ENCODE measurements at places on chromosomes 2 and 18.
A peak's percentile ranks its signal among the peaks of the same experiment; 100 is the strongest.

DNA sequence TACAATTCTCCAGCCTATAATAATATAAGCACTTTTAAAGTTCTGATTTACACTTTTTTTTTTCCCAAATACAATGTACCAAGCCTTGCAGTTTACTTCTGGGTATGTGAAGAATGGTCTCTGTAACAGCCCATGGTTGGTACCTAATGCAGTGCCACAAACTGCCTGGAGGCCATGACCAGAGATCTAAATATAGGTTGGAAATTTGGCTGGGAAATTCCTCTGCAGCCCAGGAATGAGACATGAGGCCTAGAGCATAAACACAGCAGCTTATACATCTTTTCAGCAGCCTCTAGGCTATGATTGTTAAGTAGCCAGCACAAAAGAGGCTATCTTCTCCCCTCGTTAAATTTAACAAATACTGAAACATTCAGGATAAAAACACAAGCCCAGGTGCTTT lies 432.0 kb upstream of the FAM98A start:
- DNase-seq: no peak

- DNase-seq: no peak
Measured at GRCh38 chr18:48006415-48007175, 76.1 kb upstream of the SMAD2 start.

GRCh38 chr2:130287656-130288026 lies 55.1 kb upstream of the IMP4 start:
- no peak for DNase-seq

DNA sequence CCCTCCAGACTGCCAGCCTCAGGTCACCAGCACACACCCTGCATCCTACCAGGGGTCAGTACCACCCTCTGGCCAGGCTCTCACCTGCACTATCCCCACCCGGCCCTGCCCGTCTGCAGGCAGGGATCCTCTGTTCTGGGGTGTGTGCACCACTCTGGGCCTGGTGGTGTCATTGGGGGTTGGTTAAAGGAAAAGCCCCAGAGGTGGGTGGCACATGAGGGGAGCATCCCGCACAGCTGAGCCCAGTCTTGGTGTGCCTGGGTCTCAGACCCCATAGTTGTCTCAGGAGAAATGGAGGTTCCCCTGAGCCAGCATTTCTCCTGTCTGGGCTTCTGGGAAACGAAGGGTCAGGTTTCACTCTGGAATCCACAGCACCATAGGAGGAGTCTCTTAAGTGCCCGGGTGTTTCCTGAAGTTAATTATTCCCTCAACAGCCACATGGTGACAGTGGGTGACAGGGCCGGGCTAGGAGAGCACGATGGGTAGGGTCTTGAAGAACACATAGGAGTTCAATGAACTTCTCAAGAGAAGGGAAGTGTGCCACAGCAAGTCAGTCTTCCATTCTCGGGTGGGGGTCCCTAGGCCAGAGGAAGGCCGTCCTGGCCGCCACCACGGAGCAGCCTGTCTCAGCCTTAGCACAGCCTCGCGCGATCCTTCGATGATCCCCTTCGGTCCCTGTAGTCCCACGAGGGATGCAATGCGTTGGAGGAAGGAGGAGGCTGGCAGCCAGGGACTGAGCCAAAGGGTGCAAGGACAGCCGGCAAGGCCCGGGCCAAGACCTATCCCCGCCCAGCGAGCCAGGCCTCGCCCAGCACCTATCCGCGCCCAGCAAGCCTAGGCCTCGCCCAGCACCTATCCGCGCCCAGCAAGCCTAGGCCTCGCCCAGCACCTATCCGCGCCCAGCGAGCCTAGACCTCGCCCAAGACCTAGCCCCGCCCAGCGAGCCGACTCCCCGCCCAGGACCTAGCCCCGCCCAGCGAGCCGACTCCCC lies 1.1 kb upstream of the FARP2 start:
- DNase-seq: peak; percentile 92

DNA sequence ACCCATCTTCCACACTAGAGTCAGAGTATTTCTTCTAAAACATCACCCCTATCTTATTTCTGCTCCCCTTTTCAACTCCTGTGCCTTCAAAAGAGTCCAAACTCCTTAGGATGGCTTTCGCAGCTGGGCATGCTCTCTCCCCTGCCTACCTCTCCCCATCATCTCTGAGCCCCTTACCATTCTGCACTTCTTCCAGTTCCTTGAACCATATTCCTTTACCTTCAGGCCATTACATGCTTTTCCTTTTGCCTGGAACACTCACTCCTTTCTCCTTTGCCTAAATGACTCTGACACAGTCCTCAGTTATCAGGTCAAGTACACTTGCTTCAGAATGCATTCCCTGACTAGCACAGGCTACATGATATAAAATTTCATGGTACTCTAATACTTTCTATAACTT lies 22.4 kb downstream of the APOB start:
- no peak for DNase-seq

GRCh38 chr18:31371989-31372388 lies 4.6 kb upstream of the DSG4 start:
- DNase-seq: no peak

DNA sequence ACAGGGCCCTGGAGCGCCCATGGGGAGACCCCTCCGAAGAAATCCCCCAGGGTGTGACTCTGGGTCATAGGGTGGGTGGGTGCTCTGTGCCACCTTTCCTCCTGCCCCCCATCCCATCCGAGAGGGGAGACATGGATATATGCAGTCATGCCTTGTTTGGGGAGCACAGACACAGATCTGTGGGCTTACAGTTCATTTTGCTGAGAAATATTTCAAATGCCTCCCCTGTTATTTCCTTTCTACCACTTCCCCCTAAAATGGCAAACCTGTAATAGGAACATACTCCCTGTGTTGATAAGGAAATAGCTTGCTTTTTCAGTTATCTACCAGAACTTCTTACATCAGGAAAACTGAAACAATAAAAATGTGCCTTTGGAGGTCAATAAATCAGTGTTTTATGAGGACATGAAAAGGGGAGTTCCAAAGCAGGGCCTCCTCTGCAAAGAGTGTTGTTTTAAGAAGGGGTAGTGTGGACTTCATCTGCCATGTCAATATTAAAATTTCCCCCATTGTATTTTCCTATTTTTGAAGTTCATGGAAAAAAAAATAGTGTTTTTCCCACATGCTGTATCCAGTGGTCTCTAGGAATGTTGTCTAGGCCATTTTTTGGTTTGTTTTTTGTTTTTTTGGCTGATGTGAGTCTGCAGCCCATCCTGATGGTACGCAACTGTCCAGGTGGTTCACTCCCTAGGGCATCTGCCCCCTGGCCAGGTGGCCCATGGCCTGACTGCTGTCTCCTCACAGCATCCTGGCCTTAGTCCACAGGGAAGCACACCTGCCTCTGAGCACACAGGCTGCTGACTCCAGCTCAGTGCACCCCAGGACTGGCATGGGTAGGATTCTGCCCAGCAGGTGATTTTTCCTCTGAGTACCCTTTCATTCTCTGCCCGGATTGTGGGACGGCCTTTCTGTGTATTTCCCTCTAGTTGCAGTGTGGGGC lies 3.7 kb downstream of the TNFRSF11A start:
- no peak for DNase-seq

- no peak for DNase-seq
Measured at GRCh38 chr2:96502891-96503636, 2.1 kb downstream of the NEURL3 start.

GRCh38 chr2:106614511-106615291 lies 127.5 kb downstream of the CD8B2 start:
- DNase-seq: no peak

DNA sequence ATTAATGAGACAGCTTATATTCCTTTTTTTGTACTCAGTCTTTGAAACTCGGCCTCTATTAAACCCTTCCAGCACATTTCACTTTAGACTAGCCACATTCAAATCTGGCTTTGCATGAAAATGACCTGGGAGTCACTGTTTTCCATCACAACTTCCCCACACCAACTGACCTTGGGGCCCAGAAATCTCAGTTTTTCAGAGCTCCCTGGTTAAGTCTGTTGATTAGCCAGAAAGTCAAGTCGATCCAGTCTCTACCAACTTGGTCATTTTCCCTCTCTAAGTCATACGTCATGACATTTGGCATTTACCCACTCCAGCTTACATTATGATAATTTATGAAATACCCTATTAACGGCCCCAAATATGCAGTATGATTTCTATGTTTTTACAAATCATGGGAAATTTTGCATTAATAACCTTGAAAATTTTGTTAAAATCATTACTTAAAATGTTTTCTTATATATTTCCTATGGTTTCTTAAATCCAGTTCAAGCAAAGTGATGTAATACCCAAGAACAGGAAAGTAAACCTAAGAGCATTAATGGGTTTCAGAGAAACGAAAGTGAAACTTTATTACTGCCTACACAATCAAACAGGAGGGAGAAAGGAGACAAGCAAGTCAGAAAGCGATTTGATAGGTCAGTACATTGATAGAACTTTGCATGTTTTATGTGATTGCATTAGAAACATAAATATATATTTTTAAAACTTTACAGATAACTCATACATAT lies 77.1 kb downstream of the SPATS2L start:
- no peak for DNase-seq

DNA sequence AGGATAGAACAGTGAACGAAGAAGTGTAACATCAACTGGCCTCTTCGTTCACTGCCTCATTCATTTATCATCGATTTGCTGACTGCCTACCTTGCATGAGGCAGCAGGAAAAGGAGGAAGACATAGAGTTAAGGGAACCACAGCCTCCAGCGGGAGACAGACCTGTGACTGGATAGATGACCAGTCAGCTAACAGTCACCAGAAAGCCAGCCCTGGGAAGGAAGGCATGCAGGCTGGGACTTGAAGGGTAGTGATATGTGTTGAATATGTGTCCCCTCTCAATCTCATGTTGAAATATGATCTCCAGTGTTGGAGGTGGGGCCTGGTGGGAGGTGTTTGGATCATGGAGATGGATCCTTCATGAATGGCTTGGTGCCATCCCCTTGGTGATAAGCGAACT lies 58.3 kb downstream of the CTIF start:
- DNase-seq: no peak

- no peak for DNase-seq
Measured at GRCh38 chr2:231554748-231555545, 24.7 kb upstream of the NMUR1 start.

- DNase-seq: no peak
Measured at GRCh38 chr18:80124131-80124530, 15.1 kb downstream of the ADNP2 start.

- DNase-seq: no peak
Measured at GRCh38 chr2:85154048-85154753, 21.0 kb downstream of the TCF7L1 start.

DNA sequence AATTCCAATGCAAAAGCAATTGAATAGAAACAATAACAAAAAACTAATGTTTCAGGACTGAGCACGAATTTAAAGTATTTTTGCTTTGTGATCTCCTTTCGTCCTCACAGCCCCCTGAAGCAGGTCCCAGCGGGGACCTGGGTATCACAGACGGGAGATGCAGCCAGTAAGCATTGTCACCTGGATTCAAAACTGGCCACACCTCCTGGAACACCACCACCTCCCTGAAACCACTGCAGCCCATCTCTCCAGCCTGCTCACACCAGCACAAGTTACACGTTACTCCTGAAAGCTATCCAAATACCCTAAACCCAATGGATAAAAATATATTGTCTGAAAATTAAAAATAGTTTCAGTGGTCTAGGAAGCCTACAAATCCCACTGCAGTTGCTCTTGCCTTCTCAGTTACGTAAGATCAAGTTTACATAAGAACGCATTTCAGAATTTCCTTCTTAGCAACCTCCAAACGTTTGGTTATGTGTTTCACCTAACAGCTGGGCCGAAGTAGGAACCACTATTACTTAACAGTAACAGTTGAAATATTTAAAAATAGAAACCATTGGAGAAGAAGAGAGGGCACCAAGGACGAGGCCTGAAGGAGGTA lies 178.0 kb downstream of the HDAC4 start:
- DNase-seq: no peak

- DNase-seq: no peak
Measured at GRCh38 chr2:18896125-18896764, 306.9 kb upstream of the NT5C1B start.

DNA sequence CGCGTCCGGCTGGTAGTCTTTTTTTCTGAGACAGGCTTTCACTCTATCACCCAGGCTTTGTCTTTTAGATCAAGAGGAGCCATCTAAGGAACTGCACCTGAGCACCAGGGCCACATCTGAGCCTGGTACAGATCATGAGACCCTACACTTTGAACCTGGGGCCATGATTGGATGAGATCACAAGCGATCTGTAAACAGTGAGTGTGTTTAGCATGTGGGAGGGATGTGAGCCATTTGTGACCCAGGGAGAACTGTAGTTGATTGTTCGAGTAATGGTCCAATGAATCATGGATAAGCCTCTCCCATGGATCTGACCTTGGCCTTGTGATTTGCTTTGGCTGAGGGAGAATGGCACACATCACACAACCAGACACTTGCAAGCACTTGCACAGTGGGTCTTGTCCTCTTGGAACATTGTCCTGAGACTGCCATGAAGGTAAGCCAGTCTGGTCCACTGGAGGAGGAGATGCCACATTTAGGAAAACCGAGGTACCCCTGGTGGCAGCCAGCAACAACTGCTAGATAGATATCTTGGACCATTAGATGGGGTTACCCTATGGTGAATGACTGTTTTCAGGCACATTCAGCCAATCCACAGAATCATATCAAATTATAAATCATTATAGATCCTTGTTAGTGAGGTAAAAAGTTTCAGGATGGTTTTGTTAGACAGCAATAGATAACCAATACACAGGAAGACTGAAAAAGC lies 19.5 kb upstream of the DTNB start:
- DNase-seq: no peak

All from WTC11 (cell line).